Mucosa of descending colon (tissue), 3 donors: ENCODE measurements at places on chromosomes 7 and 10. TPM values are rescaled to one million over a fixed set of nuclear protein-coding genes. Genes with fewer than 3 reads are reported as not detected.

DNA sequence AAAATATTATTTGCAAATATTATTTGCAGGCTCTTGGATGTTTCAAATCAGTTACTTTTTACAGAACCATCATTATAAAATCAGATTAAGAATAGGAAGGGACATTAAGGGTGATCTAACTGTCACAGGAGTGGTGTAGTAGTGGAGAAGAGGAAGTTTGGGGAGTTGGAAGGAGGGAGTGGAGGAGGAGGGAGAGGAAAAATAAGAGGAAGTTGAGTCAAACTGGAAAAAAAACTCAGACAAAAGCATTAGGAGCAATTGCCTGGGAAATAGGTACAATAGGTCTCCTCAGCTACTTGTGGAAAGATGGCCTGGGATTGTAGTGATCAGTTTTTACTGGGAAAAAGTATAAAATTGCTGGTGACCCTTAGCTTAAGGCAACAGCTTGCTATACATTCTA is 77.7 kb upstream of the GPR37 start:
- DNase-seq = no peak

DNA sequence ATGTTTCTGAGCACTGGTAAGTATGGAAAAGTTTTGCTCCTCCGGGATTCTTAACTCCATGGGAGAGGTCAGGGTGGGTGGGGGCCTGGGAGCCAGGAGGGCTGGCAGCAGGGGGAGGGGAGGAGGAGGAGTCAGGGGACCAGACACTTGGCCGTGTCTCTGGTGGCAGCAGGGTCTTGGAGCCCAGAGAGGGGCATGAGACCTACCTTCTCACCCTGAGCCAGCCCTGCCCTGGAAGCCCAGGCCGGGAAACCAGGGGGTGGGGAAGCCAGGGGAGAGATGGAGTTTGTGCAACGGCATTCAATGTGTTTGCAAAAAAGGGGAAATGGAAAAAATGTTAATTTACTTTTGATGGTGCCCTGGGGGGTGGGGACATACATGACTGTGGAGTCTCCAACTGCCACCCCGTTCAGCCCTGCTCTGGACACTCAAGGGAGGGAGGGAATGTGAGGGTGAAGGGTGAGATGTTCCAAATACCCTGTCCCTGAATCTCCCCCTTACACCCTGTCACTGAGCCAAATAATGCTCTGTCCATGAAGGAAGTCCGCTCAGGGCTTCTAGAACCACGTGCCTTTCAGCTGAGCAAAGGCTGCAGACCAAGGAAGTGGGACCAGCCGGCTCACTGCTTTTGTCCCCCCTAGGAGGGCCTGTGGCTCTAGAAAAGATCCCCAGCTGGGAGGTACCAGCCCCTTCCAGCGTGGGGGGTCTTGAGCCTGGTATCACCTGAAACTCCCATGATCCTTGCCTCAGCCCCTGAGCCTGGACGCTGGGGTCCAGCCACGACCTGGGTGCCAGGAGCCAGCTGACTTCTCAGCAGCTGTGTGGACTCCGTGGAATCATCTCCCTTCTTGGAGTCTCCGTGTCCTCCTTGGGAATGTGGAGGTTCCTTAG is 48.3 kb downstream of the TMEM270 start:
- no peak for DNase-seq

- no peak for DNase-seq
Measured at GRCh38 chr7:142125256-142125955, 13.9 kb downstream of the MGAM2 start.

GRCh38 chr10:38094927-38095574 is 914 bp downstream of the ZNF37A start:
- DNase-seq = peak; percentile 49

- DNase-seq = no peak
Measured at GRCh38 chr7:100087055-100087750, 1.6 kb upstream of the COPS6 start.

GRCh38 chr10:34200355-34200901 is 614.7 kb downstream of the PARD3 start:
- DNase-seq = no peak

DNA sequence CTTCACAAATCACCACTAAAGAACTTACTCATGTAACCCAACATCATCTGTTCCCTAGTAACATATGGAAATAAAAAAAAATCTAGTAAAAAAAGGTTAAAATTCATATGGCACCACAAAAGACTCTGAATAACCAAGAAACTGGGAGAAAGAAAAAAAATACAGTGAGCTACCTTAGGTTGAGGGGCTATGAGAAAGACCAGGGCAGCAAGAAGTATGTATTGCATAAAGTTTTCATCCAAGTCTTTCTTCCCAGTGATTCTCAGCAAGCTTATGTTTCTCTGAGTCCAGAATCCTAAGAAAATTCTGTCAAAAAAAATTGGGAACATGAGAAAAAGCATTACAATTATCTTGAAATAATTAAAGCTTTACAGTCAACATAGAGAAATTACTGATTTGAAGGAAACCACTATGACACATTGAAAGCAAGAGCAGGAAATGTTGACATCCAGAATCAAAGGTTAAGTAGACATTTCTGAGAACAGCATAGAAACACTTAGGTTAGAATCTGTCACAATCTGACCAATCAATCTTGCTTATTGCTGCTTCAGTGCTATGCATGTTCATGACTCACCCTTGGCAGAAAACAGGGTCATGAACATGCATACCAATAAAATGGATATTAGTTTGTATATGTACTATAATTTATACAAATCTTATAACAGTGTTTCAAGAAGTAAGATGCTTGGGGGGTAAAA is 494.0 kb upstream of the POT1 start:
- no peak for DNase-seq

GRCh38 chr7:106806556-106806955 is 58.5 kb upstream of the PIK3CG start:
- no peak for DNase-seq

- no peak for DNase-seq
Measured at GRCh38 chr10:1184541-1185430, 128.6 kb downstream of the WDR37 start.

- DNase-seq = no peak
Measured at GRCh38 chr7:18421297-18422002, 74.1 kb upstream of the HDAC9 start.

Gene IRF5
- total RNA-seq = 10.1 TPM

Gene ABCA13
- 1.1 TPM for total RNA-seq

Gene ANKRD7
- total RNA-seq = 1.9 TPM

- DNase-seq = peak; percentile 59
Measured at GRCh38 chr7:31744294-31744874, 57.4 kb downstream of the PPP1R17 start.

DNA sequence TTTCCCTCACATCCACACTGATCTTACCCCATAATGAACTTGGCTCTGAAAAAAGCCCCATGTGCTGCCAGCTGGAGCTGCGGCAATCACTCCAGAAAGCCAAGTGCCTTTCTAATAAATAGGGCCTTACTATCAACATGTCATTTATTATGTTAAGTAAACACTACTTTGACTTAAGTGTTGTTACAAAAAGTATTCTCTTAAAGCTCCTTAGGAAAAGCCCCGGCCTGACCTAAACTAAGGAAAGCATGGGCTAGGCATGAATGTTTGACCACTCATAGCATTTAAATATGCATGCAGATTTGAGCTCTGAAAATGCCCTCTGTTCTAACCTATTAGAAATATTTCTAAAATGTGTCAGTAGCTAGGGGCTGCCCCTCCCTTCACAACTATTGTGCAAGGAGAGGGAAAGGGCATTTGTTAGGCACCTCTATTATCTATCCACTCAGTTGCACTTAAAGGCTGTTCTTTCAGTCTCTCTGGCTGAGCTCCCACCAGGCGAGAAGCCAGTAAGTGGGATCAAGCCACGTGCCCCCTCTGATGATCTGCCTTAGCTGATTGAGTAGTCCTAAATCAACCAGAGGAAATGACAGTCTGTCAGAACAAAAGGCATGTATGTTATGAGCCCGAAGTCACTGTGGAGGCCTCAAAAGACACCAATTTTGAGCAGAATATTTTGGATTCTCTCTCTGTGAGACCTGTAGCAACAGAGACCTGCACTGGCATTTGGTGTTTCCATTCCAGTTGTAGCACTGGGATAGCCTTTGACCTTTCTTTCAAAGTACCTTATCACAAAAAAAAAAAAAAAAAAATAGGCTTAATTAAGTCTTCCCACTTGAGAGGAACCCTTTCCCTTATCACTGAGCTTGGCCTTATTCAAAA is 77.1 kb downstream of the ITGB8 start:
- DNase-seq = no peak

DNA sequence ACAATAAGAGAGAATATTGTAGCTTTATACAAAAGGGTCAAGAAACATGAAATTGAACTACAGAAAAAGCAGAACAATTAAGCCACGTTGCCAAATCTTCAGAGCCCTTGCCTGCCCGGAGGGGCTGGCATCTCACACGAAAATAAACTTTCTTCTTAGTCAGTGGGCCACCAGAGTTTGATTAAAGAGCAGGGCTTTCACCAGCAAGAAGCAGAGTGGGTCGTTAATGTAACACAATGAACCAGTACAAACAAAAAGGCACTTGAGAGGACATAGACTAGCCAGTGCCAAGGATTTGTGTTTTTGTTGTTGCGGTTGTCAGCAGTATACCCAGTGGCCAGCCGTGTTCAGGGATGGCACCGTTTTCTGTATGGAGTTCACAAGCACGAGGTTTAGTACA is 155.4 kb downstream of the NRP1 start:
- DNase-seq = no peak

DNA sequence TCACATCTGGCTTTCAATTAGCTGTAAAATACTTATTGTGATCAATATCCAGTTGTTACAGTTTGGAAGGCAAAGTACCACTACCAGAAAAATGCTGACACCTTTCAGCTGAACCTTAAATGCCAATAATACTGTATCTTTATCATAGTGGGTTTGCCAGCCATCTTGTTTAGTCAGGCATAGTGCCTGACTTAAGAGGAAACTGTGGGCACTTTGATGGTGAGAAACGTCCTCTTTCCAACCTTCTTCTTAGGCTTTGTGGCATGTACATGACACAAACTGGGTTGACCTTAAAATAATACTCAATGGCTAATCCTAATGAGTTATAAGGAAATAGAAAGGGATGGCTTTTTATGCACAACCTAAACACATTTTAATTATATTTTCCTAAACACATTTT is 52.3 kb upstream of the PRR15 start:
- no peak for DNase-seq

Gene HMX2
- total RNA-seq = 0.17 TPM

GRCh38 chr10:4353059-4353655 is 472.9 kb upstream of the AKR1E2 start:
- DNase-seq = no peak

Gene DGKB
- total RNA-seq = 5.6 TPM

GRCh38 chr10:3693022-3693697 is 91.8 kb downstream of the KLF6 start:
- no peak for DNase-seq

DNA sequence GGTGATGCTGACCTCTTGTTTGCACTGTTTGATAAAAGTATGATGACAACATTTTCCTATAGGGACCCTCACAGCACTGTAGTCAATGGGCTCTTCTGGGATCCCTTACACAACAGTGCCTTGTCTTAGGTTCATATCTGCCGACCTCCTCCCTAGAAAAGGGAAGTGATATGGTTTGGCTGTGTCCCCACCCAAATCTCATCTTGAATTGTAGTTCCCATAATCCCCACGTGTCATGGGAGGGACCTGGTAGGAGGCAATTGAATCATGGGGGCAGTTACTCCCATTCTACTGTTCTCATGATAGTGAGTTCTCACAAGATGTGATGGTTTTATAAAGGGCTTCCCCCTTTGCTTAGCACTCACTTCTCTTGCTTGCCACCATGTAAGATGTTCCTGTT is 23.1 kb downstream of the ZC3HAV1 start:
- DNase-seq = no peak

GRCh38 chr10:90148116-90148855 is 446.9 kb downstream of the KIF20B start:
- no peak for DNase-seq

DNA sequence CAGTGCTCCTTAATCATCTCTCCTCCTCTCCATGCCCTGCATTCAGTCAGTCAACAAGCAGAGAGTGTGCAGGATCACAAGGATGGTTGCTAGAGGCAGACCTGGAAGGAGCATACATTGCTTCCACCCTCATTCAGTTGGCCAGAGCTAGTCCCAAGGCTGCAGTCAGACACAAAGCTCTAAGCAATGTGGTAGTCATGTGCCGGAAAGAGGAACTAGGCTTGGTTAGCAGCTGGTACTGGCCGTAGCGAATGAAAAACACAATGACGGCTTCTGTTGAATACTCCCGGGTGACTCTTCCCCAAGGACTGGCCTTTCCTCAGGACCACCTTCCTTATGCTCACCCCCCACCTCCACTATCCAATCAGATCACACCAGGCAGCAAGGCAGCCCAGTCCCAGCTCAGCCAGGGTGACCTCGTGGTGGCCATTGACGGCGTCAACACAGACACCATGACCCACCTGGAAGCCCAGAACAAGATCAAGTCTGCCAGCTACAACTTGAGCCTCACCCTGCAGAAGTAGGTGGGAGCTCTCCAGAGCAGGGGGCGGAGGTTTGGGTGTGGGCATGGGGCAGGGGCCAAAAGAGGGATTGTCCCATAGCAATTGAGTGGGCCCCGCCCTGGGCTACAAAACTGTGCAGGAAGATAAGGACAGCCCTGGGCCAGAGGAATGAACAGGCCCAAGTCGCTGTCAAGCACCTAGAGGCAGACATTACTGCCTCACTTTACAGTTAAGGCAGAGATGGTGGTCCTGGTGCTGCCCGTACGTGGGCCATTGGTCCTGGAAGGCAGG is 10.9 kb downstream of the LDB3 start:
- DNase-seq = peak; percentile 56

Gene PRF1
- total RNA-seq = 3.0 TPM

GRCh38 chr7:116242178-116242577 is 31.8 kb downstream of the TES start:
- no peak for DNase-seq

DNA sequence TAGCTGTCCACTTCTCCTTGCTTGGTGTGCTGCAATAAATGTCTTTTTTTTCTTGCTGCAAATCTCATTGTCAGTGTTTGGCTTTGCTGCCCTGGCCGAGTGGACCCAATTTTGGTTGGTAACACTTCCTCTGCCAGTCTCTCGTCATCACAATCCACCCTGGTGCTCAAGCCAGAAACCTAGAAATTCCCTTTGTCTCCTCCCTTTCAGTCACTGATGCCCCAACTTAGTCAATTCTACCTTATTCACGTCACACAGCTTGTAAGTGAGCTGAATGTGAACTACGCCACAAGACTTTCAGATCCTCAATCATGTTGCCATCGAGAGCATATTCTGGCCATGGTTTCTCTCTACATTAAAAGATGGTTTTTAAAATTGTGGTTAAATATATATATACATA is 13.0 kb upstream of the FRA10AC1 start:
- no peak for DNase-seq

Gene EPHB6
- 1.2 TPM for total RNA-seq

- DNase-seq = no peak
Measured at GRCh38 chr10:132877473-132877872, 64.9 kb downstream of the CFAP46 start.

Gene TMEM178B
- total RNA-seq = 0.32 TPM

DNA sequence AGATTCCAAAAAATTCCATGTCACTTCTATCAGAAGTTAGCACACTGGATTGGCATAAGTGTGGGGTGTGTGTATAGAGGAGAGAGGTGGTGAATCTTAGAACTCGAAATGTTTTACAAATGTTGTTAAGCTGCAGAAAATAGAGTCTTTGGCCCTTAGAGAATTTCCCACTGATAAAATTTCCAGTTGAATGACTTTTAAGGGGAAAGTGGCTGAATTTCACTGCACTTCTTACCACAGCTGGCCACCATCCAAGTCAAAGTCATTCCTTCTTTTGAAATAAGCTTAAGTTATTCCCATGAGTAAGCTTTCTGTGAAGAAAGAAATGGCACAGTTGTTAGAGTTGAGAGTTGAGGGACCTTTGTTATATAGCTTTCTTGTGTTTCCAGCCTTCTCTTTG is 13.9 kb downstream of the VCL start:
- DNase-seq = peak; percentile 17

GRCh38 chr10:96290368-96291133 is 13.7 kb upstream of the DNTT start:
- DNase-seq = no peak
